ENCODE measurements at places on chromosomes 16 and 17.
A peak's percentile ranks its signal among the peaks of the same experiment; 100 is the strongest.

DNA sequence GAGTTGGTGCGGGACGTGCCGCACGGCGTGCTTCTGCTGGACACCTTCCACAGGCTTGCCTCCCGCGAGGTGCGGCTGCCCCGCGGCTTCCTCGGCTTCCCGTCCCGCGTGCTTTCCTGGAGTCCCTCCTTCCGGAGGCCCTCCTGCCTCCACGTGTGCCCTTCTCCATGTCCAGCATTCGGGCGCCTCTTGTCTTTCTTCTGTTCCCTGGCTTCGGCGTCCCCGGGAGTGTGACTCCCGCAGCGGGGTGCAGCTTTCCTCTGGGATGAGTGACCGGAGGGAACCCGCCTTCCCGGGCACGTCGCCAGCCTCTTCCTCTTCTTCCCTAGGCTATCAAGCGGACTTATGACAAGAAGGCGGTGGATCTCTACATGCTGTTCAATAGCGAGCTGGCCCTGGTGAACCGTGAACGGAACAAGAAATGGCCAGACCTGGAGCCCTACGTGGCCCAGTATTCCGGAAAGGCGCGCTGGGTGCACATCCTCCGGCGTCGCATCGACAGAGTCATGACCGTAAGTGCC lies 23.0 kb downstream of the DNAH2 start:
- DNase-seq: no peak

GRCh38 chr17:47117386-47117785 lies 71.7 kb downstream of the CDC27 start:
- DNase-seq: no peak

DNA sequence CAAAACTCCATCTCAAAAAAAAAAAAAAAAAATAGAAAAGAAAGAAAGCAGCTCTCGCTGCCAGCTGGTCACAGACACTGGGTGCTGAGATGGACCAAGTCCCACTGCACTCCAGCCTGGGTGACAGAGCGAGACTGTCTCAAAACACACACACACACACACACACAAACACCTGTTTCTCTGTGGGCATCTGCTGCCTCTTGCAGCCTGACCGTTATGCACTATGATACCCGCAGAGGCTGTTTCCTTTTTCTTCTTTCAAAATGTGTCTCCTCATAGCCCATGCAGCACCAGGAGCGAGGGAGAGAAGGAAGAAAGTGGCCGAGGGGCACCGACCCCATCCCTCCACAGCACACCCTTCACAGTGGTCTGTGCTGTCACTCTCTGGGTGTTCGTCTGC lies 36.9 kb upstream of the KLHDC4 start:
- no peak for DNase-seq

- no peak for DNase-seq
These were observed 146.4 kb downstream of the RBFOX3 start for GRCh38 chr17:79464318-79465010.

GRCh38 chr16:23836404-23837311 lies 875 bp downstream of the PRKCB start:
- peak; percentile 50 for DNase-seq

GRCh38 chr17:633133-633532 lies 81.5 kb downstream of the VPS53 start:
- DNase-seq: no peak

DNA sequence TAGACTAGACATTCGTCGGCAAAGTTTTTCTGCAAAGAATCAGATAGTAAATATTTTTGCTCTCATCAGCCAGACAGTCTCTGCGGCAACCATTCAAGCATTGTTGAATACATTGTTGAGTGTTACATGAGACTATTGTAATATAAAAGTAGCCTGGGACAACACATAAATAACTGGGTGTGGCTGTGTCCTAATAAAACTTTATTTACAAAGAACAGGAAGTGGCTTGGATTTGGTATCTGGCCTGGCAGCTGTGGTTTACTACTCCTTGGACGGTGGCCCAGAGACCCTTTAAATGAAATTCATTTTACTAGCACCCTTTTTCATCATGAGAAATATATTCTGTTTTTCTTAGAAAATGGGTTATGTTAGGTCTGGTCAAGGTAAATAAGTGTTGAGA lies 297.2 kb downstream of the WWOX start:
- no peak for DNase-seq

DNA sequence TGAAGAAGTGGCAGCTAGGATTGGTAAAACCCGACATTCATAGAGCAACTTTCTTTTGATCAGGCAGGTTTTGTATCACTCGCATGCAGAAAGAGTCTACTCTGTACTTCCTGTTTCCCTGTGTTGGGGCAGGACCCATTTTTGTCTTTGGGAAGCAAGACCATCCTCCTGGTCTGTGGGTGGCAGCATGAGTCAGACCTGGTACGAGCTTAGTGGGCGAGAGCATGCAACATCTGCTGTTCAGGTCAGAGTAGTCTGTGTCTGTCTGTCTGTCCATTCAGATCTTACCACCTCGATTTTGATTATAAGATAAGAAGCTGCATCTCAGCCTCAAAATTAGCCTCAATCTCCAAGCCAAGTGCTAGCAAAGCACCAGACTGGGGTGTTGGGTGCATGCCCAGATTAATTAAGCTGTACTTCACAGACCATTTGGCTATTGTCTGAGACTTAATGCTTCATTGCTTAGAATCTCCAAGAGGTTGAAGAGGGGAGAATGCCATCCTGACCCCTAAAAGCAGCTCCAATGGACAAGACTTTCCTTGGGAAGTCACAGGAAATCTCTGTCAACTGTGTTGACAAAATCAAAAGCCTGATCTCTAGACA lies 110.9 kb downstream of the XYLT1 start:
- peak; percentile 48 for DNase-seq

GRCh38 chr16:89473791-89474414 lies 16.5 kb downstream of the ANKRD11 start:
- DNase-seq: no peak

DNA sequence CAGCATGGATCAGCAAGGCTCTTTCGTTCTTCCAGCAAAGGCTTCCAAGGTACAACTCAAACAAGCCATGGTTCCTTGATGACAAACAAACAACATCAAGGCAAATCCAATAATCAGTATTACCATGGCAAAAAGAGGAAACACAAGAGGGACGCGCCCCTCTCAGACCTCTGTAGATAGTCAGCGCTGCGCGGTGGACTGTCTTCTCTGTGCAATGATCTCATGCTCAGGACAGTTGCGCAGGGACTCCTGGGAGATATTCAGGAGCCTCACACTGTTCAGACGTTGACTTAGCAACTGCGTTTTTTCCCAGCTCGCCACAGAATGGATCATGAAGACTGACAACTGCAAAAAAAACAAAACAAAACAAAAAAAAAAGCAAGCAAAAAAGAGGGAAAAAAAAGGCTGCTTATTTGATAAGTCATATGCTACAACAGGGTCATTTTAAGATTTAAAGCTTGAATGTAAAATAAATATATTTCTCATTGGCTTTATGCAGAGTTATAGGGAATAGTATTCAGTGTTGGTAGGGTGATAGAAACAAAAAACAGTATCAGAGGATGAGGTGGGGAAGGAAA lies 37.1 kb upstream of the ADCY7 start:
- no peak for DNase-seq

GRCh38 chr17:45584092-45585036 lies 93.8 kb upstream of the PLEKHM1 start:
- peak; percentile 64 for DNase-seq

DNA sequence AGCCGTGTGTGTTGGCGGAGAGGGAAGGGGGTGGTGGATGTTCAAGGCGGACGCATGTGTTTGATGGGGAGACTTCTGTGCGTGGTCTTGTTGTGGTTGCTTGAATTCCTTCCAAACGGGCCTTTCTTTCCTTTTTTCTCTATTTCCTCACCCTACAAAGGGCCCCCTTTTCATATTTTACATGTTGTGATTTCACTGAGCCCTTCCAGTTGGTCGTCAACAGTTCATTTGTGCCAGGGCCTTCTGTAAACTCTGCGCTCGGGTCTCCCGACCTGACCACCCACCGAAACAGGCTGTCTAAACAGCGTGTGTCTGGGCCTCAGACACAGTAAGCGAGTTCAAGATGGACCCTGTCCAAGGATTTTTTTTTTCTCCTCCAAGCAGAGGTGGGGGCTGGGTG lies 228.4 kb downstream of the IRF8 start:
- no peak for DNase-seq

DNA sequence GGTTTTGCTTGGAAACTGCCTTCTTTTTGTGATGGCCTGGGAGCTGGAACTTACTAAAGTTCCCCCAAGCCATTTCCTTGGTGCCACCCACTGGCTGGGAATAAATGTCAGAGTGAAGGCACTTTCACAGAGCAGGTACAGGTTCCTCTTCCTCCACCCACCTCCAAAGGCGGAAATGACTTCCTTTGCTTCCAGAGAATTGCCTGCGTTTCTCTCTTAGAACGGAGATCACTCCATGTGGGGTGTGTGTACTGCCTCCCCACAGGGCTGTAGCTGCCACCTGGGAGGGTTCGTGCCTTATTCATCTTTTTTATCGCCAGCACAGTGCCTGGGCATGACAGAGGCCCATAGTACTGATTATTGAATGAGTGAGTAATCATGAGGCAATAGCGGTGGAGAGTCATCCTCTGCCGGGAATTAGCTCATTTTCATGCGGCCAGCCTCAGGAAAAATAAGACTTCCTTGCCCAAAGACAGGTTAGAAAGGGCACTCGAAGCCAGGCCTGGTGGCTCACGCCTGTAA lies 32.2 kb upstream of the HAS3 start:
- no peak for DNase-seq

DNA sequence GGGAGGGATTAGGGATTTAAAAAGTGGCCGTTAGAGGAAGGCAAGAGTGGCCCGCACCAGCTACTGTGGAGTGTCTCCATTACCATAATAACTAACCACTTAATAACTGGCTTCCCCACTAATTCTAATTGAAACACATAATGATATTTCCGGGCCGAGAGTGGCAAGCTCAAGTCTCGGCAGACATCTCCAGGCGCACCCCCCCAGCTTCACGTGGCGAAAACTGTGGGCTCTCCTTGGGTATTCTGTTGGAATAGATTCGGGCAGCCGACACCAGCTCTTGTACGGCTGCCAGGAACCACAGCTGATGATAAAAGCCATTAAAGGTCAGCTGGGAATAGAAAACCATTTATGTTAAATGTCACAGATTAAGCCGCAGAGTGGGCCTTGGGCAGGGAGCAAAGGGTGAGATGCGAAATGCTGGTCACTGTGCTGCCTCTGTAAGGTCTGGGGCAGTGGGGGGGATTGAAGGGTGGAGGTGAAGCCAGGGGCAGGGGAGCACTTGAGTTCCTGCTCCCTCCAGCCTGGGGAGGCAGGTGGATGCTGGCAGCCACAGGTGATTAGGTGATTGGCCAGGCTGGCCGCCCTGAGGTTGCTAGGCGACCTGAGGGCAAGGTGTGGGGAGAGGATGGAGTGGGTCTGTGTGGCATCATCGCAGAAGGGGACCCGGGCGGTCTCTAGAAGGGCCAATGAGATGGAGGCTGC lies 115.6 kb upstream of the SDK2 start:
- no peak for DNase-seq

DNA sequence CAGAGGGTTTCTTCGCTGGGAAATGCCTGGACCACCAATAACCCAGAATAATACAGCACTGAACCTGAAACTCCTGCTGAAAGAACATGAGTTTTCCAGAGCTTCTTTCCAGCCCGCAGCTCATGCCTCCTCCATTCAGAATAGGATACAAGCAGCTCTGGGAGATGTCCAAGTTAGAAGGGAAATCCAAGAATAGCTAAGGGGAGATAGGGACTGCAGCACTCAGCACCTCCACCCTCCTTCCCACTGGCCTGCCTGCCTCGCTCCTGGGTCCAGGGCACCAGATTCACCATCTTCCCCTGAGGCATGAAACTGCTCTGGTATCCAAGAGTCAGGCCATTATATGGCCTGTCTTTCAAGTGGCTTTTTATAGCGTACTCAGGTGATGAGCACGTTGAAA lies 4.1 kb downstream of the KRT31 start:
- no peak for DNase-seq

- DNase-seq: no peak
These were observed 4.0 kb downstream of the SIAH1 start for GRCh38 chr16:48381201-48381600.

- no peak for DNase-seq
These were observed 152.2 kb upstream of the TBX2 start for GRCh38 chr17:61247439-61247838.

GRCh38 chr16:5412731-5413130 lies 315.1 kb upstream of the EEF2KMT start:
- no peak for DNase-seq

- DNase-seq: no peak
These were observed 5.1 kb downstream of the LLGL1 start for GRCh38 chr17:18230288-18231141.

- no peak for DNase-seq
These were observed 2.4 kb upstream of the CACNA1G start for GRCh38 chr17:50558091-50558490.

- no peak for DNase-seq
These were observed 112.4 kb upstream of the IRX3 start for GRCh38 chr16:54398986-54399385.

DNA sequence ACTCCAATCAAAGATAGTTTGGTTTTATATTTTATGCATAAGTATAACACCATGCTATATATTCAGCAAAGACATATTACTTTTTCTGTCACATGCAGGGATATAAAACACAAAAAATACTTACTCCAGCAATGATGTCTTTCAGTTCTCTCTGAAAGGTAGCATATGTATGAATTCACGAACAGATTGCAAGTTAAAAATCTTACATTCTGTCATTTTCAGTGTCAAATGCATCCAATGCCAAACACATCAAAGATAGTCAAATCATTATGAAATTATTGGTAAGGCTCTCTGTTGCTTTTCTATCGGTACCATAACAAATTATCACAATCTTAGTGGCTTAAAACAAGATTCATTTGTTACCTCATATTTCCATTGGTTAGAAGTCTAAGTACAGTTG lies 492.0 kb upstream of the KIF2B start:
- DNase-seq: no peak

DNA sequence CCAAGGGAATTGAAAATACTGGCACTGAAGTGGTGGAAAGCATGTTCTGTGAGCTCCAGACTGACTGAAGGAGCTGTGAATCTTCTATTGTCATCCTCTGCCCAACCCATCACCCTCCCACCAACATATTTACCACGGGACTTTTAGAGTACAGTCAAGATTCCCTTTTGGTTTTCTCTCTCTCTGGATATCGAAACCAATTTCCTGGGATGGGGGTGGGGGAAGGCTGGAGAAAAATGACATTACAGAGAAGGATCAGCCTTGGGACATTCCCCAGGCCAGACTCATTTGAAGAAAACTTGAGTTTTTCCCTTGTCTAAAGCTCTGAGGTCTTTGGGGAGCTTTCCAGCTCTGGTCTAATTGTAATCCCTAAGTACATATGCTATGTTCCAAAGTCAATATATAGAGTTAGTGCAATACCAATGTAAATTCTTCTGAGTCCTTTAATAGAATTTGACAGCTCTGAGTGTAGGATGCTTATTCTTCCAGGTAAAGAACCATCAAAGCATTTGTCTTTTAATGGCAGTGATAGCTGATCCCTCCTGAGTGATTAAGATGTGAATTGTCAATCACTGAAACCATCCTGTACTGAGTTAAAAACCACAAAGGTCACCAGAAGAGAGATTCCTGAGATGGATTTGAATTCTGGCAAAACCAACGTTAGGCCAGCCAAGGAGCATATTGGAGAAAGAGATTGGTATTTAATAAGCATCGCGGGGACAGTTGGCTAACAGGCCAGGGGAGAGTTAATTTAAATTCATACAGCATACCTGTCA lies 48.8 kb upstream of the CCL1 start:
- no peak for DNase-seq
